ENCODE measurements at places on chromosomes 6 and 20. TPM values are rescaled to one million over a fixed set of nuclear protein-coding genes. Genes with fewer than 3 reads are reported as not detected.

- DNase-seq, result no peak
Measured at GRCh38 chr6:3808759-3809514, 40.2 kb upstream of the FAM50B start.

- no peak for DNase-seq
Measured at GRCh38 chr6:14273191-14273590, 155.6 kb downstream of the CD83 start.

- no peak for DNase-seq
Measured at GRCh38 chr6:81861281-81861680, 108.8 kb upstream of the TENT5A start.

DNA sequence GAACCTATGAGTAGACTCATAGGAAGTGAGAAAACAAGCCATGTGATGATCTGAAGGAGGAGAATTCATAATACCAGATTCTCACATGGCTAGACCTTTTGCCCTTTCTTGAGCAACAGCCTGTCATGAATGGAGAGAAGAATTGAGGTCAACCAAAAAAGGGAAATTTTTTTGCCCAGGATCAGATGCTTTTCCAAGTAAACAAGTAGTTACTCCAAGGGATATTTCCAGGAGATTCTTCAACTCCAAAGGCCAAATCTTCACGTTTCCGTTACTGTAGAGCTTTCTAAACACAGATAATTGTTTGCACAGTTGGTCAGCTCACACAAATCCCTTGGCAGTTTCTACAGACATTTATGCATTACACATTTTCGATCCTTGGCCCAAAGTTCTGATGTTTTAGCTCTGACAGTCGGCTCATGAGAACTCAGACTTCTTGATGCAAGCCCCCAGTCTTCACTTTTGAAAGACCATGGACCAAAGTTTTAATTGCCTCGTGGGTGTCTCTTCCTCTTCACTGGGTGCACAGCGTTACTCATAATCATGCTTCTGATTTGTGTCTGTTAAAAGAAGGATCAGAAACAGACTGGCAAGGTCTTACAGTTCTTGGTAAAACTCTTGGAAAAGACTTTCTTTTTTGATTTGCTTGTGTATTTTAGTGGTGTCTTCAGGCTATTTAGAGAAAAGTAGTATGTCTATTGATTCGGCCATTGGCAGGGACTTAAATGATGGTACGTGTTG is 115.0 kb downstream of the TSHZ2 start:
- DNase-seq, result no peak

- no peak for DNase-seq
Measured at GRCh38 chr6:142907544-142907943, 37.4 kb downstream of the HIVEP2 start.

DNA sequence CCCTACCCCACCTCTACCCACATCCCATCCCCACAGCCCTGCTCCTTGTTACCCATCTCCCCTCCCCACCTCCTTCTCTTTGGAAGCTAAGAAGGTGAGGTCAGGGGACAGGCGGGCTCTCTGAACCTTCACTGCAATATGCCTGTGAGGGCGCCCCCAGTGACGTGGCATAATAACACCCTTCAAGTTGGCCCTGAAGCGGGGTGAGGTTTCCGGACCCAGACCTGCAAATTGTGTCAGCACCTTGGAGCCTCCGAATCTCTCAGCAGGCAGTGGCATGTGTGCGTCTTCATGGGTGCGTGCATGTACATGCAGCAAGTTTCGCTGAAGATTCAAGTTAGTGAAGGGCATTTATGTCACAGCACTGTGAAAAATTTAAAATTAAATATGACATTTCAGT is 114.6 kb downstream of the SOBP start:
- DNase-seq, result no peak

DNA sequence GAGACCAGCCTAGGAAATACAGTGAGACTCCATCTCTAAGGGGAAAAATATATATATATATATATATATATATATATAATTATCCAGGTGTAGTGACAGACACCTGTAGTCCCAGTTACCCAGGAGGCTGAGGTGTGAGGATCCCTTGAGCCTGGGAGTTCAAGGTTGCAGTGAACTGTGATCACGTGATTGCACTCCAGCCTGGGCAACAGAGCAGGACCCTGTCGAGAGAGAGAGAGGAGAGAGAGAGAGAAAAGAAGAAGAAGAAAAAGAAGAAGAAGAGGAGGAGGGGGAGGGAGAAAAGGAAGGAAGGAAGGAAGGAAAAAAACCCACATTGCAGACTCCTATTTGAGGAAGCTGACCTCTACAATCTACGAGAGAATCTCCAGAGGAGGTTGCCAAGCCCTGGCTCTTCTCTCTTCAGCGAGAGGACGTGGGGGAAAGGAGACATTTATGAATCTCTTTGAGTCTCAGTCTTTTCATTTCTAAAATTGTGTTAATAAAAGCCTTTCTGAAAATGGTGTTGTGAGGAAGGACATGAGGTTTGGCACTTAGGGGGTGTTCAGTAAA is 49.7 kb downstream of the COL11A2 start:
- DNase-seq, result no peak

DNA sequence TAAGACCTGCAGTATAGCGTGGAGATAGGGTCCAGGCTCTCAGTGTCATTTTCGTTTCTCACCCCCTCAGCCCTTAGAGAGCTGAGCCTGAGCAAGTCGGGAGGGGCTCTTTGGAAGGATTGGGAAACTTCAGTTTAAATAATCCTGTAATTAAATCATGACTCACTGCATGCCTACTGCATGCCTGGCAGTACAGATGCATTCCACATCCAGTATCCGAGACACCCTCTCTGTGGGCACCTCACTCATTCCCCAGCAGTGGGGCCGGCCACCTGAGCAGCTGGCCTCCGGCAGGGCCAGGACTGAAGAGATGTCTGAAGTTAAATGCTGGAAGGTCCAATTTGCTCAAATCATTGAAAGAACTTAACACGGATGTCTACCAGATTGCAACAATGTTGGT is 316.6 kb downstream of the THBS2 start:
- DNase-seq, result no peak

DNA sequence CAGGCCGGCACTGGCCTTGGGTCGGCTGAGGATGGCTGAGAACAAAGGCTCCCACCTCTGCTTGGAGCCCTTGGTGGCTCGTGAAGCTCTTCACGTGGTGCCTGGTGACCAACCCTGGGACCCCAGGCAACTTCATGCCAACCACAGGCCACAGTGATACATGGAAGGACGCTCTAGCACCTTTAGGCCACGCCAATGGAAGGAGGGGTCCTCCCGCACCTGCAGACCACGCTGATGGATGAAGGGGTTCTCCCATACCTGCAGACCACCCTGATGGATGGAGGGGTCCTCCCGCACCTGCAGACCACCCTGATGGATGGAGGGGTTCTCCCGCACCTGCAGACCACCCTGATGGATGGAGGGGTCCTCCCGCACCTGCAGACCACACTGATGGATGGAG is 62.5 kb downstream of the ERMARD start:
- DNase-seq, result no peak

DNA sequence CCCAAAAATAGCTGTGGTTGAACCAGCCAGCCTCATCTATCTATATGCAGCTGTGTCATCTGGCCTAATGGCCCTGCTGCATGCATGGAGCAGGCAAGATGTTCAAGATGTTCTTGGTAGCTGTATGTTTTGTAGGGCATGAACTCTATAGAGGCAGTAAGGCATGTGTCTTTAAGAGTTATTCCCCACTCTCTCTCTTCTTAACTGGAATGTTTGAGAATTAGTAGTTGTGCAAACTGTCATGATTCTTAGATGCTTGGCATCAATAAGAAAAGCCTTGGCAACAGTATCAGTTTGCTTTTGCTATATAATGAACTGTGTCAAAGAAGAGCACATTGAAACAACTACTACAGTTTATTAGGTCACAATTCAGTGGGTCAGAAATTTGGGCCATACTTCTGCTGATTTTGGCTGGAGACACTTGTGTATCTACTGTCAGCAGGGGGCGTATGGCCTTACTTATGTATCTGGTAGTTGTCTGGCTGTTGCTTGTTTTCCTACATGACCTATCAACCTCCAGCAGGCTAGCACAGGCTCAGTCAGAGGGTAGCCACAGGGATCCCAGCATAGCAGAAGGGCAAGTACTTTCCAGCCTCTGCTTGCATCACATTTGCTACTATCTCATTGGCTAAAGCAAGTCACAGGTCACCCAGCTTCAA is 56.1 kb upstream of the LAMP5 start:
- DNase-seq, result no peak

- no peak for DNase-seq
Measured at GRCh38 chr20:1883986-1884385, 11.2 kb upstream of the SIRPA start.

- DNase-seq, result no peak
Measured at GRCh38 chr6:160933256-160933655, 58.3 kb upstream of the MAP3K4 start.

DNA sequence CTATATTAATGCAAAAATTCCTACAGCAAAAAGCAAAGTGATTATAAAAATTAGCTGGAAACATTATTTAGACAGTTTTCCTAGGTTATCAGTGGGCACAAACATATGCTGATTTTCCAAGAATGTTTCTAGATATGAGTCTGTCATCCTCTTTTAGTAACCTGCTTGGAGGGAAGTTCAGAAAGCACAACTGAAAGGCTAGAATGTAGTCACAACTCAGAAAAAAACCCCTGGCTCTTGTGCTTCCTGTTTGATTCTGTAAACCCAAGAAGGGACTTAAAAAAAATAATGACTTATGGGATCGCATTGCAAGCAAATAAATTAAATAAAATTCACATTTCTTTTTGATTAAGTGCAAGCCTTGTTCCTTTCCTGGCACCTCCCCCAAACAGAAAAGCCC is 708.4 kb upstream of the EPHA7 start:
- no peak for DNase-seq

MEP1A gene
- not detected for total RNA-seq

OR2J3 gene
- not detected for total RNA-seq

DNA sequence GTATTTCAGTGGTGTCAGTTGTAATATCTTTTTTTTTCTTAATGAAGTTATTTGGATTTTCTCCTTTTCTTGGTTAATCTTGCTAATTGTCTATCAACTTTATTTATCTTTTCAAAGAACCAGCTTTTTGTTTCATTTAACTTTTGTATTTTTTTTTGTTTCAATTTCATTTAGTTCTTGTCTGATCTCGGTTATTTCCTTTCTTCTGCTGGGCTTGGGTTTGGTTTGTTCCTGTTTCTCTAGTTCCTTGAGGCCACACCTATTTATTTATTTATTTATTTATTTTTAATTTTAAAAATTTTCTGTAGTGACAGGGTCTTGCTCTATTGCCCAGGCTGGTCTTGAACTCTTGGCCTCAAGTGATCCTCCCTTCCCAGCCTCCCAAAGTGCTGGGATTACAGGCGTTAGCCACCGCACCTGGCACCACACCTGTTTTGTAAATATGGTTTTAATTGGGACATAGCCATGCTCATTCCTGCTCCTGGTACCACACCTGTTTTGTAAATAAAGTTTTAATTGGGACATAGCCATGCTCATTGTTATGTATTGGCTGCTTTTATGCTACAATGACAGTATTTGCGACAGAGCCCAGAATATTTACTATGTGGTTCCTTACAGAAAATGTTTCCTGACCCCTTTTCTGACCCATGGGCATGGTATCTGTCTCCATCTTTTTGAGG is 22.2 kb downstream of the KDM1B start:
- no peak for DNase-seq

DNA sequence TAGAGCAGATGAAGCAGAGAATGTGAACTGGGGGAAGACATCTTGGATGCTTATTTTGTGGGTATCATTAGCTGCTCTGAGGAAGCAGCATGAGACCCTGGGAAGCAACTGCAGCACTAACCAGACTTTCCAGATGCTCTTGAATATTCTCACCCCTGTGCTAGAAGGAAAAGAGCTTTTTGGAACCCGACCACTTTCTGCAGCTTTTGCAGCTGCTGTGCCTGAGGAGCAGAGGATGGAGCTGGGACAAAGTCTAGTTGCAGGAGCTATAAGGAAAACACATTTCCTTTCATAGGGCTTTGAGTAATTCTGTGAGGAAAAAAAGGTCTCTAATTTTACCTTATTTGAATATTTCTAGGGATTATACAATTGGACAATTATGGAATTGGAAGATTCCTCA is 369.7 kb downstream of the CD109 start:
- no peak for DNase-seq

ABHD12 gene
- total RNA-seq, result 105 TPM

GRCh38 chr6:26330859-26331217 is 34.2 kb upstream of the BTN3A2 start:
- DNase-seq, result no peak

DNA sequence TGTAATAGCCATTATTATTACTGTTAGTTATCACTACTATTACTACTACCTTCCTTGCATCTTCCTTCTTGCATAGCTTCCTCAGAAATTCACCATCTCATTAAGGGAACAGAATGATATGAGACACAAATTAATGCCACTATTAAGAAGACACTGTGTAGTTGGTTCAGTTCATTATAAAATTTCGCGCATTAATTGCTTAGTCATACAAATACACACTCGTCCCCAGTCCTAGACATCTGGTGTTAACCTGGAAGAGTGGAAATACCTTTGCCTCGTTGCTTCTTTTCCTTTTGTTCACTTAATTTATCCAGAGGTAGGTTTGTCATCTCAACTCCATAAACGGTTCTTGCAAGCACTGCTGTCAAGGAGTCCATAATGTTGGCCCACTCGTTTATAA is 107.5 kb downstream of the RALGAPA2 start:
- no peak for DNase-seq

DNA sequence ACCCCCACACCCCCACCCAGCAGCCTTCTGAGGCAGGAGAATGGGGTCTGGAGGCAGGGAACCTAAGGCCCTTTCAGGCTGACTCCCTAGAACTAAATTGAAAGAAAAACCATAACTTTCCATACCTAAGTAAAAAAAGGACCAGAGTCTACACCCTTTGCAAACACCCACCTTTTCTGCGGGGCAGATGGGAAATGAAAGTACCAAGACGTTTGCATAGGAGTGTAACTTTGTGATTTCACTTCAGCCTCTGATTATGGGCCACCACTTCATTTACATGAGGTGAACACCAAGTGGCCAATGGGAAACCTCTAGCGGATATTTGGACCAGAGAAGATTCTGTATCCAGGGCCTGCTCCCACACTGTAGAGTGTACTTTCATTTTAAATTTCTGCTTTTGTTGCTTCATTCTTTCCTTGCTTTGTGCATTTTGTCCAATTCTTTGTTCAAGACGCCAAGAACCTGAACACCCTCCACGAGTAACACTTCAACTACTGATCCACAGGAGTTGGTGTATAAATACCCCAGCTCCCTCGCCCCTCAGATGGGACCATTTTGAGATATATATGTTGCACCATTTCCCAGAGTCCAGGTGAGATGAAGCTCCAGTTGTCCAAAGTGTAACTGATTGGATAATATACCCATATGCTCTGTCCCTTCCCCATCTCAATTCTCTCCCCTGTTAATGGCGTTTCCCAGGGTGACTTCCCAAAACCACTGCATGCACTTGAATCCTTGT is 18.9 kb upstream of the SRSF6 start:
- no peak for DNase-seq

- no peak for DNase-seq
Measured at GRCh38 chr20:56730996-56731395, 101.9 kb downstream of the TFAP2C start.
